ENCODE measurements at places on chromosomes 2 and 18.

DNA sequence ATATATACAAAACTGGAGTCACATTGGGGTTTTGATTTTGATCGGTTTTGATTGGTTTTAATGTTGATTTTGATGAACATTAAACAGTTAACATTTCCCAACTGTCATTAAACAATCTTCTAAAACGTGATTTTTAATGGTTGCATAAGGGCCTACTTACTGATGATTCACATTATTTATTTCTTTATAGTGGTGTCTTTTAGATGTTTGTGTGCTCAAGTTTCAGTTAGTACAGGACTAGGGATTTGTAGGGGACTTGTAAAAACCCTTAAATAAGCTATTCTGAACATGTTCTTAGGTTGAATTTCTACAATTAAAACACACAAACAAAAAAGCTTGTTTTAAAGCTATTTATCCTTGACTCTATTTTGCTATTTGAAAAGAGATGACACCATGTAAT is 61.6 kb downstream of the TTC21B start:
- DNase-seq, result no peak

GRCh38 chr2:32464431-32464830 is 107.6 kb downstream of the BIRC6 start:
- no peak for DNase-seq

- DNase-seq, result no peak
These were observed 271.2 kb downstream of the EN1 start for GRCh38 chr2:118576109-118576855.

DNA sequence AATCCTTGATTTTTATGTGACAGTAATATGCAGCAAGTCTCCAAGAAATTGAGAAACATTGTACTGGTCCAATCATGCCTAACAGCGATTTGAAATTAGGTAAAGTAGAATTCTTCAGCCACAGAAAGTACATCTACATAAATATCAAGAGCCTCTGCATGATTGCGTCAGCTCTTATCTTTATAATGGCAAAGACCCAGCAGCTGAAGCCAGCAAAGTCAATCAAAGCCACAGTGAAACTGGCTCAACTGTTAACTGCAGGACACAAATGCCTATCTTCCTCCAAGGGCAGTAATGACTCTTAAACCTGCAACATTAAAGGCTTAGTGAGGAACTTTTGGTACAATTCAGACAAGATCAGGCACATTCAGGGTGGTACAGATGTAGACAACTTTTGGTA is 102.5 kb downstream of the BARD1 start:
- no peak for DNase-seq

GRCh38 chr2:73368781-73369180 is 16.9 kb upstream of the ALMS1 start:
- no peak for DNase-seq

GRCh38 chr2:105179469-105180372 is 61.8 kb upstream of the GPR45 start:
- DNase-seq, result no peak

DNA sequence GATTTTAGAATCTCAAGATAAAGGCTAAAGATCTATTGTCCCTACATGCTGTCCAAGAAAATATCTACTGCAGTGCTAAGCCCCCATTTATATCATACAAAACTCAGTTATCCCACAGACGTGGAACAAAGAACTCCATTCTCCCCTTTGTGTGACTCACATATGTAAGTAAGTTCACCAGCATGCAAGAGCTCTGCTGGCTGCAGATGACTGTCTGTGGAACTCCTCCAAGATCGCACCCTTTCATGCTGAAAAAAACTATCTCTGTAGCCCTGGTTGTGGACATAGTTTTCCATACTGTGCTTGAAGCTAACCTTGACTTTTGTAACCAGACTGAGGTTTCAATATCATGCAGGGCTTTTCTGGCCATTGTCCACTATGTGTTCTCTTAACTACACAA is 207.1 kb downstream of the ZNF521 start:
- DNase-seq, result no peak

GRCh38 chr2:240514631-240515030 is 43.2 kb downstream of the ANKMY1 start:
- DNase-seq, result no peak

DNA sequence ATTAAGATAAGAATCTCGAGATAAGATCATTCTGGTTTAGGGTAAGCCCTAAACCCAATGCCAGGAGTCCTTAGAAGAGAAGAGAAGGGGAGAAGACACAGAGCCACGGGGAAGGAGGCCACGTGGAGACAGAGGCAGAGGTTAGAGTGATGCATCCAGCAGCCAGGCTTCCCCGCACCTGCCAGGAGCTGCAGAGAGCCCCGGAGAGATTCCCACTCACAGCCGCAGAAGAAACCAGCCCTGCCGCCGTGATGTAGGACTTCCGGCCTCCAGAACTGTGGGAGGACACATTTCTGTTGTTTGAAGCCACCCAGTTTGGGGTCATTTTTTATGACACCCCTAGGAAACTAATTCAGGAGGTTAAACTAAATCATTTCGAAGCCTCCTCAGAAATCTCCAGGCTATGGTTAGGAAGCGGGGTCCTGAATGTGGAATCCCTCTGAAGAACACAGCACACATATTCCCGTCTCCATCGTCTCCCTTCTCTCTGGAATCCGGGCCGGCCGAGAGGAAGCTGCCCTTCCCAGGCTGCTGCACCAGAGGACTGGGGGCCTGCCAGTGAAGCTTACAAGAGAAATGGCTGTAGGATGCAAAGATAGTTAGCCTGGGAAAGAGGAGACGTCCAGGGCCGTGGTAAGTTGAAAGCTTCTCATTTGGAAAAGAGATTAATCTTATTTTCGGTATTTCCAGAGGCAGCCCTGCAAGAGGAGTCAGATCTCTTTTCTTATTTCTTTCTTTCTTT is 156.6 kb downstream of the TWIST2 start:
- no peak for DNase-seq

GRCh38 chr2:192645811-192646598 is 451.3 kb upstream of the TMEFF2 start:
- no peak for DNase-seq

DNA sequence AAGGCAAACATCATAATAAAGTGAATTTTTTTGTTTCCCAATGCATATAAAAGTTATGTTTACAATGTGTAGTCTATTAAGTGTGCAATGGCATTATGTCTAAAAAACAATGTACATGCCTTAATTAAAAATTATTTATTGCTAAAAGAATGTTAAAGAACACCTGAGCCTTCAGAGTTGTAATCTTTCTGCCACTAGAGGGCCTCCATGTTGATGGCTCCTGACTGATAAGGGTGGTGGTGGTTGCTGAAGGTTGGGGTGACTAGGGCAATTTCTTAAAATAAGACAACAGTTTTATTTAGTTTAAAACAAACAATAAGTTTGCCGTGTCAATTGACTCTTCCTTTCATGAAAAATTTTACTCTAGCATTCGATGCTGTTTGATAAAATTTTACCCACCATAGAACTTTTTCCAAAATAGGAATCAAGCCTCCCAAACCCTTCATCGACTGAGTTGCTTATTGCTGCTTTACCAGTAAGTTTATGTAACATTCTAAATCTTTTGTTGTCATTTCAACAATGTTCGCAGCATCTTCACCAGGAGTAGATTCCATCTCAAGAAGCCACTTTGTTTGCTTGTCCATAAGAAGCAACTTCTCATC is 32.3 kb downstream of the MAP3K2 start:
- no peak for DNase-seq

- no peak for DNase-seq
These were observed 15.2 kb upstream of the CCDC74B start for GRCh38 chr2:130160131-130160530.

DNA sequence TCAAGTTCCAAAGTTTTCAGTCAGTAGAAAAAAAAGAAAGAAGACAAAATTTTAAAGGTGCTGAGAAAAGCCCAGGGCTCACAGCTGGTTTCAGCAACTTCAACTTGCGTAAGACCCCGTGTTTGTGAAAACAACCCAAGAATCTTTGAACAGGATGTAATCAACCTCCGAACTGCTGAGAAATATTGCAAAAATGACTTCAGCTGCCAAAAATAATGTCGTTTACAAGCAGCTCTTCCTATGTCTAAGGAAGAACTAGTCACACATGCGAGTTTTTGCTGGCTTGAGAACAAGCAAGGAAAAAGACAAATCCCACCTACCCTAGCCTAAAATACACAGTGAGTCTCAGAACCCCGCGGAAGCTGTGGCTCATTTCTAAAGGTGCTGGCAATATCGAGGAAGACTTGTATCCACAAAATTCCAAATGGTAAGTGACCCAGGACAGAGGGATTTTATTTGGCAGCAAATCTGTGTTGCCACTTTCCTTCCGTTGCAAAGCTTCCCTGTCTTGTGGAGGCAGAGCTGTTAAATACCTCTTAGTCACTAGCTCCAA is 59.8 kb upstream of the SLC8A1 start:
- DNase-seq, result no peak

DNA sequence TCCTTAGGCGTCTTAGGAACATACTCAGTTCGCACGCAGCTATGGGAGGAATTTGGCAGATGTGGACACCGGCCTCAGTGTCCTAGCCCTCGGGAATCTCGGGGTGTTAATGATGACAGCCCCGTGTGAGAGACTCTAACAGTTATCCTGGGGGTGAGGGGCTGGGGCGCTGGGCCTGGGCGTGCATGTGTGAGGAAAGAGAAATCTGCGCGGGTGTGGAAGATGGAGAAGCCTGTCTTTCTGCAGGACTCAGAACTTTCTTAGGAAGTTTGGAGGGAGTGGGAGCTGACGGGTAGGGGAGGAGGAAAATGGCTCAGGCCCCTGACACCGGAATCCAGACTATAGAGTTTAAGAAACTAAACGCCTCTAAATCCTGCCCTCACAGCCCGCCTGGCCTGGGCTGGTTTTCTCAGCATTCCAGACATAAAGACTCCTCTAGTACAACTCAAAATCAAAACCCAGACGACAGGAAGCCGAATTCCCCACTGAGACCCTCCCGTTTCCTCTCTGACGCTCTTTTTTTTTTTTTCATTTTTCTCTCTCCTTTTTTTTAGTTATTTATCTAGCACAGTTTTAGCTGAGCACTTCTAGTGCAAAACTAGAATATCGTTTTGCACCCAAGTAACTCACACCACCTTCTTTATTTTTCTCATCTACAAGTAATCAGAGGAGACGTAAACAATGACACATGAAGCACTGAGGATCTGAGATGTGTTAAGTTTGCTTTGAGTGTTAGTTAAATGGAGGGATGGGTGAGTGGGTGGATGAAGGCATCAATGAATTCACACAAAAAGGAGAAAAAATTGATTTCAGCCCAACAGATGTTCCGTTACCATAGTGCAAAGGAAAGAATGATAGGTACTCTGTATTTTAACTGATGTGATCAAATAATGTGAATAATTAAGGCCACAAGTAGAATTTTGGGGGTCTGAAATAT is 1.2 kb upstream of the HAAO start:
- no peak for DNase-seq

- DNase-seq, result no peak
These were observed 66.5 kb downstream of the PXDN start for GRCh38 chr2:1677821-1678165.

- no peak for DNase-seq
These were observed 500.7 kb downstream of the RIT2 start for GRCh38 chr18:42614619-42615293.

DNA sequence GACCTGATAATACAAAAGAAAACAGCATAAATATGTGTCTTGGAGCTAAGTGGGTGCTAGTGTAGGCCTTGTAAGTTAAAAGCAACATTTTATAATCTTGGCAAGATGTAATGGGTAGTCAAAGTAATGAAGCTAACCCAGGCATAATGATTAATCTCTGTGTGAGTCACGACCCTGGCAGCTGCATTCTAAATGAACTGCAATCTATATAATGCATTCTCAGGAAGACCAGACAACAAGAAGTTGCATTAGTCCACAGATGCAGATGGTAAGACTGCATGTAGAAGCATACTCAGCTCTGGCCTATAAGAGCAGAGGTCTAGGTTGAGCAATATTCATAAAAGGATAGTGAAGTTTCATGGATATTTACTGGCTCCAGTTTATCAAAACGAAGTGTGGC is 85.6 kb upstream of the ETAA1 start:
- no peak for DNase-seq

GRCh38 chr18:43159086-43159770 is 43.7 kb upstream of the RIT2 start:
- no peak for DNase-seq

- no peak for DNase-seq
These were observed 47.8 kb upstream of the AGAP1 start for GRCh38 chr2:235446082-235446481.

- DNase-seq, result no peak
These were observed 1.5 kb upstream of the SLC30A3 start for GRCh38 chr2:27264253-27264752.

- DNase-seq, result no peak
These were observed 200.8 kb upstream of the AGAP1 start for GRCh38 chr2:235293061-235293460.

DNA sequence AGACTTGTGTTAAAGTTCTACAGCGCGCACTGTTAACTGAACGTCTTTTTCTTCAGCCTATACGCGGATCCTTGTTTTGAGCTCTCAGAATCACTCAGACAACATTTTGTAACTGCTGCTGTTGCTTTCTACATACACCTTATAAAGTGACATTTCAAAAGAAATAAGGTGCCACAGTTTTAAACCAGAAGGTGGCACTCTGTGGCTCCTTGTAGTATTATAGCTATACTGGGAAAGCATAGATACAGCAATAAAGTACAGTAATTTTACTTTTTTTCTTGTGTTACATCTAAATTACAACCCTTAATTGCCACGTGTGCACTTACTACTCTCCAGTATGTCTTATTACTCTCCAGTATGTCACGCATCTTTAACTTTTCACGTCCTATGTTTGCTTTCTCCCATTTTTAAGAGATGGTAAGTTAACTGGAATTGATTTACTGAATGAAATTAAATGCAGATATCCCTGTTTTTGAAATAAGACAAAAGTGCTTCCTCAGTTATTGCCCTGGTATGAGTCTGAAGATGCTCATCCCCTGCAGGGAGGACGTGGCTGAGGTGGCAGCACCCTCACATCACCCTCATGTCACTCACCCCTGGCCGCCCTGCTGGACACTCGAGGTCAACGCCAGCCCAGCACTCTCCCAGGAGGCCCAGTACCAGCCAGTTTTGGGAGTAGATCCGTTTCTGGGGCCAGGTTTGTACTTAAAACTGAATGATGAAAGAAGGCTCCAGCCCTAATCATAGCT is 37.8 kb downstream of the GORASP2 start:
- DNase-seq, result no peak

- DNase-seq, result no peak
These were observed 8.2 kb downstream of the CYP26B1 start for GRCh38 chr2:72139471-72139873.

DNA sequence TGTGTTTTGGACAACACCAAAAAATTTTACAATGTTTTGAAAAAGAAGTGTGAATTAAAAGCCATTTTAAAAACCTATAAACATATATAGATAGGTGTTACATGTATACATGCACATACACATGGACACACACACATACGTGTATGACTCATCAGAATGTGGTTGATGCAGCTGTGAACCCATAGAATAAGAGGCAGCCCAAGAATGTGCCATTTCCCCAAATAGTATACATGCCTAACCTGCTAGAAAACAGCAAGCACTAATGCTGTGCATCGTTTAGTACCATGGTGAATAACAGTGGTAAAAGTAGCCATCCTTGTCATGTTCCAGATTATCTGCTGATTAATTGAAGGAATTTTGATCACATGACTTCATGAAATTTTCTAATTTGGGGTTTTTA is 149.0 kb downstream of the DSEL start:
- no peak for DNase-seq

Data from activated effector memory CD4-positive, alpha-beta T cell treated with Interleukin-2 at 50 U/mL for 16 hours (primary cell).